ENCODE measurements at places on chromosomes 16 and 17.

GRCh38 chr16:88601313-88602036 is 31.3 kb downstream of the ZC3H18 start:
- DNase-seq = no peak

- no peak for DNase-seq
These were observed 583 bp upstream of the CYLD start for GRCh38 chr16:50741225-50741780.

DNA sequence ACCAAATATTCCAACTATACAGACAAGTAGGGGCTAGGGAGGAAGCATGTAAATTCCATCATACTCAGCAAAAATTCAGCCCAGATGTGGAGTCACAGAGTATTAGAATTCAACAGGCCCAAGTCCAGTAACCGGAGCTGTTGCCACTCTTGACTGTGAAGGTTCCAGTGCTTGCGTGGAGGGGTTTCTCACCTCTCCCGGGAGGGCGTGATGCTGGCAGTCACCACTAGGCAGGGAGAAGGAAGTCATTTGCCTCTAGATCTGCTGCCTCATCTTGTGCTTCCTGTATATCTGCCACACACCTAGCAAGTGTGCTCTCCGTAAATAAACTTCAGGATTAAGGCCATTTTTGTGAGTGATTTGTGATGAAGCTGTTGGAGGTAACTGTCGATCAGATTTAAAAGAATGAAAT is 1.0 kb upstream of the CKLF start:
- DNase-seq = no peak

DNA sequence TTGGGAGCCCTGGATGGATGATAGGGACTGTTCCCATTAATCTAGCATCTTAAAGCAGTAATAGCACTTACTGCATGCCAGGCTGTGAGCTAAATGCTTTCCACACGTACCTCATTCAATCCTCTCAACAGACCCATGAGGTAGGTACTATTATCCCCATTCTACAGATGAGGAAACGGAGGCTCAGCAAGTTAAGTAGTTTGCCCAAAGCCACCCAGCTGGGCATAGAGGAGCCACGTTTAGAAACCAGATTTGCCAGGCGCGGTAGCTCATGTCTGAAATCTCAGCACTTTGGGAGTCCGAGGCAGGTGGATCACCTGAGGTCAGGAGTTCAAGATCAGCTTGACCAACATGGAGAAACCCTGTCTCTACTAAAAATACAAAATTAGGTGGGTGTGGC is 2.0 kb upstream of the RAI1 start:
- no peak for DNase-seq

DNA sequence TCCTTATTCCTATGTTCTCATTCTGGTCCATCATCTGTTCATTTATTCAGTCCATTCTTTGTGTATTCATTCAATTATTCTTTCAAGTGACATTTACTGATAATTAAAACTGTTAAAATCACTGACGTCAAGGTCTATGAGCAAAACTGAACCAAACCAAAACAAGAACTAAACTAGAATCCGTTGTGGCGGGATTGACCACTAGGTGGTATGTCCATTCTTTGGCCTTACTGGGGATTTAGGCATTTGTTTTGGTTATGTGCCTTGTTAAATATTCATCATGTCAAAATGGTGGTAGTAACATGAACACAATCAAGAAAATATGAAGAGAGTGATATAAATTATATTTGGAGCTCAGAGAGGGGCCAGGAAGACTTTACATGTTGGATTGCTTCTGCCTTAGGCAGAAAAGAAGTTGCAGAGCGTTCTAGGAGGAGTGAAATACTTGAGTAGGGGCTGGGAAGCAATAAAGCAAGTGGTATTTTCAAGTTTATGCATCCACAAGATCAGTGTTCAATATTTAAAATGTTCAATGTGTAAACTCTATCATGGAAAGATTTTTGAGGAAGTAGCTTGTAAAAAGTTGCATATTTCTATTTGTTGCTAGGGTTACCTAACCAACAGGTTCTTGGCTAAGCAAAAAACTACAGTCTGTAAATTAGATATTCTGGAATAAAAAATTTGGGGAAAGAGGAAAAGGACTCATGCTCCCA is 129.0 kb downstream of the CDH13 start:
- DNase-seq = no peak

DNA sequence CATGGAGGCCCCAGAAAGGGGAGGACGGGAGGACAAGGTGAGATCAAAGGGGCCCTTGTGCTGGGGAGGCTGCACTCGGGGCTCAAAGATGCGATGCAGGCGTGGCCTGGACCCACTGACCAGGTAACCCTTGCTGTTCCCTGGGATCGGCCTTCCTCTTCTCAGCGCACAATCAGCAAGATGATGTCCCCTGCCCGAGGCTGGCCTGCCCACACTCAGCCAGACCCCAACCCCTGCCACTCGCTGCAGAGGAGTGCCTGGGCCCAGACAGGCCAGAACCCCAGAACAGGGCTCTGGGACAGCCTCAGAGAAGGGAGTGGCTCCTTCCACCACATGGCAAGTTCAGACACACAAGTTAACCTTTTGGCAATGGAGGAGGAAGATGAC is 14.8 kb downstream of the KIFC3 start:
- DNase-seq = no peak

GRCh38 chr16:25109643-25110042 is 1.9 kb upstream of the LCMT1 start:
- no peak for DNase-seq

GRCh38 chr17:20191056-20191455 is 181.9 kb downstream of the SPECC1 start:
- no peak for DNase-seq

DNA sequence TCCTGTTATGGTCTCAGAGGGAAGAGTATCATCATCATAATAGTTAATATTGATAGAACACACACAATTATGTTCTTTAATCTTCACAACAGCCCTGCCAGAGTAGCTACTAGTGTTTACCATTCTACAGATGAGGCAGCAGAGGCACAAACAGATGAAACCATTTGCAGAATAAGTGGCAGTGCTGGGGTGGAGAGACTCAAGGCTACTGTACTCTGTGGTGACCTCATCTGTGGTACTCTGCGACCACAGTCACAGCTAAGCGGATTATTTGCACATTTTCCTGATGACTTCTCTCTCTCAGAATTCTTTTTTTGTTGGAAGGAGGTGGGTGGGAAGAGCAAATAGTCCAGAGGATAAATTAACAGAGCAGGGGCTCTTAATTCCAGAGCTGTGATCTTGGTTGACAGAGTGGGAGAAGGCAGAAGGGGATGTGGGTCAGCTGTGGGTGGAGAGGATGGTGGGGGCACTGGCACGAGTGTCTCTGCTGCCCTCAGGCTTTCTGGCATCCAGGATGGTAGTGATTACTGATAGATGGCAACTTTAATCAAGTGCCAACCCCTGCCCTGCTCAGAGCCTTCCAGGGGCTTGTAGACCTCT is 41.8 kb downstream of the MRM1 start:
- no peak for DNase-seq

DNA sequence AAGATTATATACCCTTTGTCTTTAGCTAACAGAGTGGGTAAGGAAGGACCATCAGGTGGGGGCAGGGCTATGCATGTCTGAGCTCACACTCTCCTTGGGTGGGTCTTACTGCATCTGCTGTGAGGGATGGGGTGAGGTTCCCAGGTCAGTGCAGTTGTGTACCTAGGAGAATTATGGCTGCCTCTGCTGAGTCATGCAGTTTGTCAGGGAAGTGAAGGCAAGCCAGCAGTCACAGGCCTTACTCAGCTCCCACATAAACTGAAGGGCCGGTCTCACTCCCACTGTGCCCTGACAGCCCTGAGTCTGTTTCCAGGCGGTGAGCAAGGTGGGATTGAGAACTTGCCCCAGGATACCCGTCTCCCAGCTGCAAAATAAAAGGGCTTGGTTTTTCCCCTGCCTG is 328.6 kb downstream of the MAP2K6 start:
- DNase-seq = no peak

GRCh38 chr16:69217433-69217832 is 30.5 kb downstream of the SNTB2 start:
- no peak for DNase-seq

GRCh38 chr16:29712809-29713208 is 33.0 kb downstream of the C16orf54 start:
- no peak for DNase-seq

GRCh38 chr16:87173294-87173893 is 143.8 kb downstream of the C16orf95 start:
- DNase-seq = no peak

DNA sequence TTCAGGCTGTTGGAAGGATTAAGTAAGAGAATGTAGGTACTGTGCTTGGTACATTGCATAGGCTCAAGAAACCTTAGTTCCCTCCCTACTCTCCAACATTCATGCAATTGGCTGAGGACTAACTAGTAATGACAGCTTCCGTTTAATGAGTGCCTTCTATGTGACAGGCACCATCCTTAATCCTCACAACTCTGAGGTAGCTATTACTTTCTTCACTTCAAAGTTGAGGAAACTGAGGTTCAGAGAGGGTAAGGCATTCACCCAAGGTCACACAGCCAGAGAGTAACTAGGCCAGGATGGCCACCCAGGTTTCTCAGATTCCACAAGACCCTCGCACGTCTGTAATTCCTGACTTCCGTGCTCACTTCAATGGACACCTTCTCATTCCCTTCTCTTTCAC is 22.2 kb downstream of the UNC119 start:
- no peak for DNase-seq

GRCh38 chr17:34067011-34067410 is 188.1 kb upstream of the CCL2 start:
- DNase-seq = no peak

GRCh38 chr16:11563493-11564040 is 23.2 kb downstream of the LITAF start:
- DNase-seq = no peak

GRCh38 chr17:32658470-32659418 is 172.0 kb downstream of the CDK5R1 start:
- DNase-seq = no peak

GRCh38 chr16:52553322-52553721 is 6.4 kb upstream of the TOX3 start:
- no peak for DNase-seq

DNA sequence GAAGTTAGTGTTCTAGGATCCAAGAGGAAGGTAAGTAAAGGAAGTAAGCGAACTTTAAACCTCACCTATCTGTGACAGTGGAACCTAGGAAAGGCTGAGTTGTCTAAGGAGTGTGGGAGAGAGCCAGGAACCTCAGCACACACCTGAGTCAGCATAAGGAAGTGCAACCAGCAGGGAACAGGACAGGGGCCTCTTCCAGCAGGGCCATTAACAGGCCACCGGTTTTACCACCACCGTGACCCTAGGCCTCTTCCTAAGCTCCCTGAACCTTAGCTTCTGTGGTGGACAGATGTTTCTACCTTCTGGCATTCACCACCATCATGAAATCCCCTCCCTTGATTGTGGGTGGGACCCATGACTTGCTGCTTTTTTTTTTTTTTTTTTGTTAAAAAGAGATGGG is 26.7 kb upstream of the GPATCH8 start:
- DNase-seq = no peak

DNA sequence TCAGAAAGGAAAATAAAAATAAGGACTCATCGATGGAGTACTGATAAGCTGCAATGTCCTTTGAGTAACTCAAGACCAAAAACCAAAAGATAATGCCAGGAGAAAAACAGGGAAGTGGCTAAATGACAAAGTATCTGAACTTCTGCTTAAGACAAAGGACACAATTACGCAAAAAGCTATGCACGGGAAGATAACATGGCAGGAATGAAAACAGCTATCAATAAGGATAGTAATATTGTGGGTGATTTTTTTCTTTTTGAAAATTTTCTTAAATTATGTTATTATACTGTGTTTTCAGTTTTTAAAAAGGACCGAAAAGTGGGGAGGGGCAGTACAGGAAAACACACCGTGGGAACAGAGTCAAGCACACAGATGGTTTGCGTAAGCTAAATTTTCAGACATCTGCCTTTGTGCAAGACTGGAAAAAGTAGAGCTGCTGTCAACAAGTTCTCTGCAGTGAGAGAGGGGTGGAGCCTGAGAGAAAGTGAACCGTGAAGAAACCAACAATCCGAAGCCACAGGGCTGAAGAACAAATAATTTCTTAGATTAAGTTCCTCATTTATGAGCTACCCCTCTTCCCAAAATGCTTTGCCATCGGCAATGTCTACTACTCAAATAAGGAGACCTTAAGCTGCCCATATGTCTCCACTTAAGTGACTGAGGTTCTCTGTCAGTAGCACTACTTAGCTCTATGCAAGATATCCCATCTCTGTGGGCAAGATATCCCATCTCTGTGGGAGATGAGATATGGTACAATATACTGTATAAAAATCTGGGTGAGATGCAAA is 99.9 kb upstream of the CORO6 start:
- peak; percentile 22 for DNase-seq

- no peak for DNase-seq
These were observed 255.6 kb downstream of the HS3ST3A1 start for GRCh38 chr17:13346081-13346533.

DNA sequence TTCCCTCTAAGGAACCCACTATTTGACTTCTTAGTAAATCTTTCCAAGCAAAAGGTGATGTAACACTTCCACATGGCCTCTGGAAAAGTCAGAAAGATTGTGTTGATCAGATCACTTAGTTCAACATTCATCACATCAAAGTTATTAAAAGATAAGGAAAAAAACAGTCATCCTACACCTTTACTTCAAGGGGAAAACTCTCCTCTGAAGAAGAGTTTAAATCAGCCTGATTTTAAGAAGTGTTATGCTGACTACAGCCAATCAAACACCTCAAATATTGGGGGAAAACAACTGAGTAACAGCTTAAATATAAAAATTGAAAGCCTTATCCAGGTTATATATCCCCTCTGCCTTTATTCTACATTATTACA is 19.6 kb upstream of the COPRS start:
- DNase-seq = no peak

DNA sequence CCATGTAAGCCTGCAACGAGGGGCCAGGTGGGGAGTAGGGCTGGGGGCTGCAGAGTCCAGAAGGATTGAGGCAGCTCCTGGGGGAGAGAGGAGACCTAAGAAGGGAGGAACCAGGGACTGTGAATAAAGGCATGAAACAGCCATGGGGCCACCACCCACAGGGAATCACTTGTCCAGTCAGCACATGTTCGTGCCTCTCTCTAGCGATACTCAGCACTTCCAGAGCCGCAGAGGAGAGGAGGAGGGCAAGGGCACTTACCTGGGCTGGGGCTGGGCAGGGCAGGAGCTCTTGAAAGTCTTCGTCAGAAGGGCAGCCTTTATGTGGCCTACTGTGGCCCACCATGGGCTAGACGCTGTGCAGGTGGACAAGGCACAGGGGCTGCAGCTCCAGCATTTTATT is 24.2 kb downstream of the CACNA1G start:
- no peak for DNase-seq

DNA sequence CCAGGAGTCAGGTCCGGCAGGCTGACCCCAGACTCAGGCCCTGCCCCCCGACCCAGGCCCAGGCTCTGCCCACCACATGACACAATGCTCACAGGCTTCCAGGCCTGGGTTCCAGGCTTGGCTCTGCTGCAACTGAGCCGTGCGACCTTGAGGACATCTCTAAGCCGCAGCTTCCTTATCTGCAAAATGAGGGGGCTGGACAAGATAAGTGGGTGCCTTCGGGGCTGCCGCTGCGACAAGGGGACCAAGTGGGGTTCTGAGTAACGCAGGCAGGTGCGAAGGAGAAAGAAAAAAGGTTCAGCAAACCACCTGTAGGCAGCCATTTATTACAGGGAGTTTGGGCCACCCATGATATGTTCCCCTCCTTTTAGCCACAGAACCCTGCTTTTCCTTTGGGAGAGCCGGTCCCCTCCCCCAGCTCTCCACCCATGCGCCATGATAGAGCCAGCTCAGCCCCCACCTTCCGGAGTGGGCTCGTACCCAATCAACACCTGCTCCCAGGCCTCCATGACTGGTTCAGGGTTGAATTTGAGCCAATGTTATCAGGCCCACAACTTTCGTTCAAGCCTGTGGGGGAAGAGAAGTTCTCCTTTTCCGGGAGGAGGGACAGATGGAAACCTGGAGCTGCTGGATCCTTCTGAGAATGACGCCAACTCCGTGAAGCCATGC is 38.2 kb downstream of the RTN4RL1 start:
- no peak for DNase-seq

GRCh38 chr17:37194208-37194607 is 181.6 kb upstream of the C17orf78 start:
- DNase-seq = no peak
